ENCODE measurements at places on chromosomes 5 and 9. TPM values are rescaled to one million over a fixed set of nuclear protein-coding genes. Genes with fewer than 3 reads are reported as not detected.
A peak's percentile ranks its signal among the peaks of the same experiment; 100 is the strongest.

Gene FOXD4L4
- total RNA-seq = 0.50 TPM

DNA sequence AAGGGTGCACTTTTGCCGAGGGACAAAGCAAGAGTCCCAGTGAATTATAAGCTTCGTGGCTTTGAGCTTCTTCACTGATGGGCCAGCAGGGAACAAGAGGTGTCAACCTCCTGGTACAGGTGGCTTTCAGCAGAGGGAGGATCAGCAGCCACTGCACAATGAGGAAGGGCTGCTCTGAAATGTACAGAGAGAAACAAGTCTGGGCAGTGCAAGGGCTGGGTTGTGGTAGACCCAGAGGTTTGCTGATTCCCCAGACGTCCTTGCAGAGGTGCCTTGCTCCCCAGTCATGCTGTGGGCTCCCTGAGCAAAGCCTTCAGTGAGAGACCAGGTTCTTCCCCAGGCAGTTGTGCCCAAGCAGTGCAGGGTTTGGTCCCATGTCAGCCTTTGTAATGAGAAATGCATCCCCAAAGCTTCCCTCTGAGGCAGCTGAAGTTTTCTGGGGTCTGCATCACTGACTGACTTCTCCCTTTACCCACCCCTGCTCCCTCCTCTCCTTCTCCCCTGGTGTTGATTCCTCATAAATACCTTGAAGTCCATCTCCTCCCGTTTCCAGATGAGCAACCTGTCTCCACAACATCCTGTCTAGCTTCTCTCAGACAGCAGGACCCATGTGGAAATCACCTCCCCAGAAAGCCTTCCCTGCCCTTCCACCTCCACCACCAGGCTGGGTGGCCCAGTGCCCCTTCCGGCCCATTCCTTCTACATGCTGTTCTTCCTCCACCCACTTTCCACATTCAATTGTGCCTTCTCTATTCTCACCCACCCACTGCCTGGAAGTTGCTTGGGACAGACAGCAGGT, 599.6 kb upstream of the ADAMTS16 start:
- no peaks in the 10 kb centered on the region for H3K27me3 ChIP-seq
- H3K4me1 ChIP-seq = no peaks in the 10 kb centered on the region
- H3K4me3 ChIP-seq = no peak overlapping the region
- no peaks in the 10 kb centered on the region for H3K36me3 ChIP-seq
- H3K27ac ChIP-seq = no peak overlapping the region

Gene SLCO6A1
- not detected for total RNA-seq

DNA sequence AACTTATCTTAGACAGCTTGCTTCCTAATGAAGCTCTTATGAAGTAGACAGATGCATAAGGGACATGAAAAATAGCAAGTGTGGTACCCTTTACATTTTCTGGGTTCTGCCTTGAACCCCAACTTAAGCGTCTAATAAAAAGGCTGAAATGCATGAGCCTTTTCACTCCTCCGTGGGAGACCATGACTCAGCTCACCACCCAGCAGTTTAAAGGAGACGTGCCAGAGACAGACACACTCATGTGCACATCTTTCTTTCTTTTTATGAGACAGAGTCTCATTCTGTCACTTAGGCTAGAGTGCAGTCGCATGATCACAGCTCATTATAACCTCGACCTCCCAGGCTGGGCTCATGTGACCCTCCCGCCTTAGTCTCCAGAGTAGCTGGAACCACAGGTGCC, 22.3 kb downstream of the CTXN3 start:
- no peaks in the 10 kb centered on the region for H3K4me1 ChIP-seq
- DNase-seq = no peak
- H3K36me3 ChIP-seq = no peaks in the 10 kb centered on the region

DNA sequence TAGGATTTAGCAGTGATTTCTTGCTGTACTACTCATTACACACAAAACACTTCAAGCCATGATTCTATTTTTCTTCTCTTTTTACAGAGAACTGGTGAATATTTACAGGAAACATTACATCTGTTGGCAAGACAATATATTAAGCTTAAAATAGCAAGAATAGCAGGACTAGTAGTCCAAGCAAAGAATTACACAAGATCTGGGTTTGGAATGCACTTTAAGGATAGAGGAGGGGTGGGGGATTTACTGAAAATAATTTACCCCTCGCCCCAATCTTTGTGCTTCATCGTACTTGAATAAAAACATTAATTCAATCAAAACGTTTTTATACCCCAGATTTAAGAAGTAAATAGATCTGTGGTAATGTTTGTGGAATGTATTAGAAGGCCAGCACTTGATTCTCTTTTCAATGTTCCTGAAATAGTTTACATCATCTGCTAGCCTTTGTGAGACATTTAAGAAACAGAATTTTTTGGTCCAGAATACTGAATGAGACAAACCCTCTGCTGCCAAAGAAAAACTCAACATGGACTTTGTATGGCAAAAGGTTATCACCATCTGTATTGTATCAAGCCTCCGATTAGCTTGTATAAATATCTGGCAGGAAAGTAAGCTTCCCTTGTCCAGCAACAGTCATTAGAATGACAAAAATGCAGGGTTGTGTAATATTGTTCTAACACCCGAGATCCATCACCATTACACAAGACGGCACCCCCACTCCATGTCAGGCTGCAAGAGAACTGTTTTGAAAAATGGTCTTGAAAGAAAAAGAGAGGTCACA, 23.8 kb downstream of the SVEP1 start:
- no peak overlapping the region for H3K4me3 ChIP-seq
- peak overlapping the region; percentile 23 for H3K27ac ChIP-seq
- H3K27me3 ChIP-seq = no peaks in the 10 kb centered on the region
- no peak for DNase-seq
- no peaks in the 10 kb centered on the region for H3K36me3 ChIP-seq
- H3K4me1 ChIP-seq = peaks cover 3% of the 10 kb centered on the region

GRCh38 chr5:170216257-170216864, 16.4 kb upstream of the C5orf58 start:
- no peaks in the 10 kb centered on the region for H3K27me3 ChIP-seq
- DNase-seq = no peak
- H3K36me3 ChIP-seq = no peaks in the 10 kb centered on the region
- H3K27ac ChIP-seq = no peak overlapping the region

Gene DDX4
- total RNA-seq = not detected

All from left lung (tissue), 14 donors.